ENCODE measurements at places on chromosomes 5 and 9. TPM values are rescaled to one million over a fixed set of nuclear protein-coding genes. Genes with fewer than 3 reads are reported as not detected.

- no peak overlapping the region for H3K27ac ChIP-seq
- H3K27me3 ChIP-seq: no peaks in the 10 kb centered on the region
- DNase-seq: no peak
- no peak overlapping the region for H3K4me3 ChIP-seq
- H3K4me1 ChIP-seq: peaks cover 8% of the 10 kb centered on the region
Measured at GRCh38 chr9:14080959-14081542, 232.9 kb downstream of the NFIB start.

- peaks cover 3% of the 10 kb centered on the region for H3K4me1 ChIP-seq
- DNase-seq: no peak
- no peak overlapping the region for H3K4me3 ChIP-seq
- H3K27me3 ChIP-seq: no peaks in the 10 kb centered on the region
- peak overlapping the region; percentile 25 for H3K27ac ChIP-seq
Measured at GRCh38 chr5:79694652-79695051, 5.0 kb downstream of the CMYA5 start.

The IL13 gene
- total RNA-seq: not detected

- DNase-seq: no peak
- no peaks in the 10 kb centered on the region for H3K36me3 ChIP-seq
- H3K27me3 ChIP-seq: no peaks in the 10 kb centered on the region
- peaks cover 15% of the 10 kb centered on the region for H3K4me1 ChIP-seq
Measured at GRCh38 chr9:35340046-35340445, 149.9 kb upstream of the RUSC2 start.

- peak overlapping the region; percentile 95 for H3K27ac ChIP-seq
- peaks cover 54% of the 10 kb centered on the region for H3K4me1 ChIP-seq
- H3K27me3 ChIP-seq: no peaks in the 10 kb centered on the region
- no peaks in the 10 kb centered on the region for H3K36me3 ChIP-seq
Measured at GRCh38 chr9:12783767-12784460, 9.1 kb downstream of the LURAP1L start.

The ZDHHC11B gene
- 1.6 TPM for total RNA-seq

DNA sequence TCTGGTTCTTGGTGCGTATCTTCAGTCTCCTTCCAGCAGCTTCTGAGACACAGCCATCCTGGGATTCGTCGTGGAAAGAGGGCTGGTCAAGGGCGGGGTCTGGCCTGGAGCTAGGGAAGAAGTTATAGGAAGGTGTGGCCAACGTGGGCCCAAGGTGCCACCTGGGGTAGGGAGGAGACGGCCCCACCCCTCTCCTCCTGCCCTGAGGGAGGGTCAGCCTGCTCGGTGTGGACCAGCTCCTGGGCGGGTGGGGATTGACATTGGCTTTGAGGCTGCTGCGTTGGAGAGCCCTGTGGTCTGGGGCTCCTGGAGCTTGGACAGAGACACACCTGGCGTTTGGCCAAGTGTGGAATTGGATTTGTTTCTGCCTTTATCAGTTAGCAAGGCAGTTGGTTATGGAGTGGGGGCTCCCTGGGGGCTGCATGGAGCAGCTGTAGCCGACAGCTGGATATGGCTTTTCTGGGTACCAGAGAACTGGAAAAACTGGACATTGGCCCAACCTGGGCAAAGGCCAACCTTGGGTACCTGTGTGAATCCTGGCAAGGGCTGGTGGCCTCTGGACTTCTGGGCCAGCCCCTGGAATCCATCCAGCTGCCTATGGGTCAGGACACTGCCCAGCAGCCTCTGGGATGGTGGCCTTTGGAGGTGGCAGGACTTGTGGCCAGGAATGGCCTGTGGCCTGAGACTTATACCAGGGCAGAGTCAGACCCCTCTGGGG, 75.7 kb upstream of the PPP1R26 start:
- DNase-seq: no peak
- no peaks in the 10 kb centered on the region for H3K27me3 ChIP-seq
- H3K4me1 ChIP-seq: no peaks in the 10 kb centered on the region
- H3K4me3 ChIP-seq: no peak overlapping the region
- H3K27ac ChIP-seq: no peak overlapping the region
